Naive thymus-derived CD4-positive, alpha-beta T cell (primary cell): ENCODE measurements at places on chromosomes 13 and 19. TPM values are rescaled to one million over a fixed set of nuclear protein-coding genes. Genes with fewer than 3 reads are reported as not detected.

DNA sequence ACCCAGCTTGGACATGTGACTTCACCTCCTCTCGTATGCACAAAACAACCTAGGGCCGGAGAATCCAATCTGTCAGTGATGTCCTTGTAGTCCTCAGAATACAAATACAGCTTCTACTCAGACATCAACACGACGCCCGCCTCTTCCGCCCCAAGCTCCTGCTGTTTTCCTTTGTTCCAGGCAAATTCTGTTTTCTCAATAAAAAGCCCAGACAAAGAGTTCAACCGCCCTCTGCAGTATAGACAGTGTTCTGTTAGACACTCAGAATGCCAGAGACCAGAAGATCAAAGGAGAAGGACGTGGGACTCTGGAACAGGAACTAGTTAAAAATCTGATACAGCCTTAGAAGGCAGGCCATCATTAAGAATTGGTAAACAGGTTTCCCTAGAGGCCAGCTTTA lies 42.0 kb upstream of the GGACT start:
- H3K4me3 ChIP-seq, result no peak overlapping the region
- no peaks in the 10 kb centered on the region for H3K27me3 ChIP-seq
- no peaks in the 10 kb centered on the region for H3K4me1 ChIP-seq

GRCh38 chr19:2181633-2181997 lies 17.9 kb downstream of the DOT1L start:
- H3K4me3 ChIP-seq, result no peak overlapping the region
- no peaks in the 10 kb centered on the region for H3K4me1 ChIP-seq
- DNase-seq, result no peak
- H3K27me3 ChIP-seq, result no peaks in the 10 kb centered on the region
- no peak overlapping the region for H3K27ac ChIP-seq
- H3K36me3 ChIP-seq, result no peaks in the 10 kb centered on the region

TNFSF11 gene
- not detected for total RNA-seq

ELOF1 gene
- total RNA-seq, result 34.0 TPM
